Temporal lobe (tissue), 4 donors: ENCODE measurements at places on chromosomes 2 and 18. TPM values are rescaled to one million over a fixed set of nuclear protein-coding genes. Genes with fewer than 3 reads are reported as not detected.

UGT1A1 gene
- total RNA-seq, result not detected

MAP4K4 gene
- total RNA-seq, result 169 TPM

PPP1R1C gene
- 0.49 TPM for total RNA-seq

MRPL44 gene
- 50.9 TPM for total RNA-seq

FOXD4L1 gene
- total RNA-seq, result 0.25 TPM

FOXI3 gene
- total RNA-seq, result 0.25 TPM

CXCR1 gene
- total RNA-seq, result not detected

SP5 gene
- 9.3 TPM for total RNA-seq

CTAGE1 gene
- not detected for total RNA-seq

TSPYL6 gene
- under 0.01 TPM for total RNA-seq

GCG gene
- 0.49 TPM for total RNA-seq

POMC gene
- 0.49 TPM for total RNA-seq

DYSF gene
- 1.5 TPM for total RNA-seq

SRD5A2 gene
- total RNA-seq, result under 0.01 TPM

PAIP2B gene
- total RNA-seq, result 13.3 TPM

CHRND gene
- total RNA-seq, result not detected
